LHCN-M2 (cell line): ENCODE measurements at places on chromosomes 11 and 22.

DNA sequence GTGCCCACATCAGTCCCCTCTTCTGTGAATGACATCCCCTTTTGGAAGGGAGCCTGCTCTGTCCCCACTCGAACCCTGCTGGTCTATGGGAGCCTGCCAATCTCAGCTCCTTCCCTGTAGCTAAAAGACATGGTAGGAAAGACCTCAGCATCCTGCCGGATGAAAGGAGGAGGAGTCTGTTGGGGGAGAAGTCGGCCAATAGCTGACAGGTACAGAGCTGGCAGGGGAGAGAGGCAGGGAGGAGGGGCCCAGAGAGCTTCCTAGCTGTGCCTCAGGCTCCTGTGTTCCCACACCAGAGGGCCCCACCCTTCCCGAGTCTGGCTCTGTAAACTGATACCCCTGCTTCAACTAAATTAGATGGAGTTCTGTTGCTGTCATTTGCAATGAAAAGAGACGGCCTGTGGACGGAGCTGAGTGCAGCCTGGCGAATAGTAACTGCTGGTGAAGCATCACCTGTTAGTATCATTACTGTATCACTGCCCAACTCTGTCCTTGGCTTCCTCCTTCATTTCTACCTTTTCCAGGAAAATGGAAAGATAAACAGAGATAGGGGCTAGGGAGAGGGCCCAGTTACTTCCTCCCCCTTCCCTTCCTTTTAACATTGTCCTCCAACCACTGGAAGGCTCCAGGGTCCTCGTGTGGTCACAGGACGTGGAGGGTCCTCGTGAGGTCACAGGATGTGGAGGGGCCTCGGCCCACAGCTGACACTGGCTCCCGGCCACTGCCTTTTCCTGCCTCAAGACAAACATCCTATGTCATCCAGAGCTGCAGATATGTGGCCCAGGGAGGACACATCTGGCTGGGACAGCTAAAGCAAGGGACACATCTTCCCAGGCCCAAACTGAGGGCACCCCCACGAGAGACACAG lies 15.1 kb downstream of the FXYD6 start:
- DNase-seq, result no peak

- DNase-seq, result peak; percentile 1
These were observed 4.5 kb downstream of the TMPRSS4 start for GRCh38 chr11:118081241-118081958.

DNA sequence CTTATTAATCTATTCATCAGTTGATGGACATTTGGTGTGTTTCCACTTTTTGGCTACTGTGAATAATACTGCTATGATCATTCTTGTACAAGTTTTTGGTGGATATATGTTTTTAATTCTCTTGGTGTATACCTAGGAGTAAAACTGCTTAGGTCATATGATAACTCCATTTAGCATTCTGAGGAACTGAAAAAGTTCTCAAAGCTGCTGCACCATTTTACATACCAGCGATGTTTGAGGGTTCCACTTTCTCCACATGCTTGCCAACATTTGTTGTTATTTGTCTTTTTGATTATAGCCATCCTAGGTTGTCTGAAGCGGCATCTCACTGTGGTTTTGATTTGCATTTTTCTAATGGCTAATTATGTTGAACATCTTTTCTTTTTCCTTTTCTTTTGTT lies 4.1 kb upstream of the ACER3 start:
- DNase-seq, result no peak

- no peak for DNase-seq
These were observed 163.4 kb upstream of the LRRC4C start for GRCh38 chr11:41622707-41623359.

- no peak for DNase-seq
These were observed 185.6 kb upstream of the MTMR2 start for GRCh38 chr11:96109331-96110030.

DNA sequence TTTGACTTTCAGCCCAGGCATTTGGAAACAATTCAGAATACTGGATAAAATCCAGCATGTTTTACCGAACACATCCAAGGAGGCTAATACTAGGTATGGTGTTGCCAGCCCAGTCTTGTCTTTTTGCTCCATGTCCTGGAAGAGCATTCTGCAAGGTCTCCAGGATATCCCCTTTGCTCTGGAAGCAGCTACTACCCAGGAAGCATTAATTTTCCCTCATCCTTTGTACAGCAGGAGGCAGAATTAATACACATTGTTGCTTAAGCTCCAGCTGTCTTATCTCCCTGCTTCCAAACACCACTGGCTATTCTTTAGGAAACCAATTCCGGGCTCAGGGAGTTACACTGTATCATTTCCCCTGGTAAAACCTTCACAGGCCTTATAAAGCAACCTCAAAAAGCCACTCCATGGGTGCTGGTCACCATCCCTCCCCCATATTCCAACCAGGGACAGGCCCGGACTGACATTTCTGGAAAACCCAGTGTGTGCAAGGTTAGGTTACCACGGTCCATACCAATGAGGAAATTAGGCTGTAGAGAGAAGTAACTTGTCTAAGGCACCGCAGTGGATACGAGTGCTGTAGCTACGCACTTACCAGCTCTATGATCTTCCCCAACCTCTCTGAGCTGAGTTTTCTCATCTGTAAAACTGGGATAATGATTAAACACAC lies 1.5 kb upstream of the UBASH3B start:
- no peak for DNase-seq

DNA sequence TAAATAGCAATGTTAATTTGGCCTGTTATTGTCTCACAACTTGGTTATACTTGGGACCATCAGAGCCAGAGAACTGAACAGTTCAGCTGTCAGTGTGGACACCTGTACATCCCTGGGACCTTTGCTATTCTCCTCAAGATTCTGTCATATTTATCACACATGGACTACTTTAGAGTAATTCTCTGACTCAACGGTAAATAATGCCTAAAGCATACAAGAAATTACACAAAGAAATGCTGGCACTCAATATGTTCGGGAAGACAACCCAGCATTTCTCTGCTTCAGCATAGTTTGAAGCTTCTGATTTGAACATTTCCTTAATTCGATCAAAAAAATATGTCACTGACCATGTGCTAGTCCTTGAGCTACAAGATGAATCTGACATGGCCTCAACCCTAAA lies 34.6 kb upstream of the MMP13 start:
- DNase-seq, result no peak

DNA sequence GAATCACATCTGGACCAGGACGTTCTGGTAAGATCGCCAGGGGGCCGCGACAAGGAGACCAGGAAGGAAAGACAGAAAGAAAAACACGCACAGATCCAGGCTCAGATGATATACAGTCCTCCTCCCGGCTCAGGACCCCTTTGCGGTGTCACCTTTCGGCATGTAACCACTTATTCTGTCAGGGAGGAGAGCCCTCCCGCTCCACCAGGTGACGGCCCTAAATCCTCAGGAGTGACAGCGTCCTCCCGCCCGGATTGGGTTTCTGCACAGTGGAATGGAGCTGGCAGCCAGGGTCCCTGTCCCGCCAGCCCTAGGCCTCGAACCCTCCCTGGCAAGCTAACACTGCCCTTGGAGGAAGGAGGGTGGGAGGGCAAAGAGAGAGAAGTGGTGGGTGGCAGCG lies 24.3 kb upstream of the KCNQ1OT1 start:
- DNase-seq, result no peak

GRCh38 chr11:1262172-1263006 lies 39.5 kb downstream of the MUC5B start:
- peak; percentile 77 for DNase-seq

DNA sequence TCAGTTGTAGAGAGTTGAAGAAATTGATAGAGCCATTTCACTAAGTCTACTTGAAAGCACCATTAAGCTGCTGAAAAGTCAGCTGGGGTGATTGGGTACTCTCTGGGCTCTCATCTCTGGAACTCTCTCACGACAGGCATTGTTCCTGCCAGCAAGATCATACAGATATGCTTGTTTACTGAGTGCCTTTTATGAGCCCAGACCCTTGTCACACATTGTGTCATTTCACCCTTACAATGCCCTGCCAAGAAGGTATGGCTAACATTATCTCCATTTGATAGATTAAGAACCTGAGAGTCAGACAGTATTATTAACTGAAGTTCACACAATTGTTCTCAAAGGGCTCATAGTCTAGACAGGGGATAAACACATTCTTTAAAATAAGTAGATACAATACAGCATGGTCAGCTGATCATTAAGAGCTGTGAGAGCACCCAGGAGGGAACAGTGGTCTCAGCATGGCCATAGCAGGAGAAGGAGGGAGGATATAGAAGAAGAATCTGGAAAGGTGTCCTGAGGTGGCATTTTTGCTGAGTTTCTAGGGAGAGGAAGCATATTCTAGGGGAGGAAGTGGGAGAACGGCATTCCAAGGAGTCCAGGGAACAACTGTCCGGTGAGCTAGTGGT lies 580.5 kb downstream of the INSC start:
- DNase-seq, result no peak

GRCh38 chr22:47165338-47166032 lies 403.0 kb downstream of the TBC1D22A start:
- DNase-seq, result no peak

GRCh38 chr11:107711861-107712755 lies at the start of gene SLN:
Gene SLN (minus strand): TSS chr11:107712056.
- DNase-seq, result no peak

DNA sequence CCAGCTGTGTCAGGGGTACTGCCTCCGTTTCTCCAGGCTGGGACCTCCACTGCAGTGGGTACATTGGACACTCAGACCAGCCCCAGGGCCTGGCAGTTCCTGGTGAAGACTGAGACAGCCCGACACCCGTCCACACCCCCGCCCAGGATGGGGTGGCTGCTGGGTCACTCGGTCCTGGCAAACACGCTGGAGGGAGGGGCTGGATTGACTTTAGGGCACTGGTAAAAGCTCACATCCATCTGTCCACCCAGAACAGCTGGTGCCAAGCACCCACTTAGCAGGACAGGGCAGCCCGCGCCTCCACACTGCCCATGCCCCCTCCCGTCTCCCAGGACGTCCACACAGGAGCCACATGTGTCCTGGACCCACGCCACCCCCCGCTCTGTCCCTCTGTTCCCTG lies 10.7 kb upstream of the TBX1 start:
- peak; percentile 12 for DNase-seq

GRCh38 chr11:11740836-11741235 lies 100.9 kb upstream of the USP47 start:
- no peak for DNase-seq

DNA sequence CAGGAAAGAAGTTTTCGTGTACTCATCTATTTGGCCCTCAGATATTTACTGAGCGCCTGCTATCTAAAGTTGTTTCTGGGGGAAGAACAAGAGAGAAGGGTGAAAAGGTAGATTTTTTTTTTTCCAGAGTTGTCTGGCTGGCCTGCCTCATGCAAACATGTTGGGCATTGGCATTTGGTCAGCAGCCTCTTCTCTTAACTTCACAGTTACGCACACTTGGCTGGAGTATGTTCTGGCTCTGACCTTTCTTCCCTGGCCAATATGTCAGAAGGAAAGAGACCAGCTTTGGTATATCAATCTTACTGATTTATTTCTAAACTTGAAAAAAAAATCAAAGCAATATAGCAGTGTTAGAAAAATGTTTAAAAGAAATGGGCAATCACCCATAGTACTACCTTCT lies 54.2 kb upstream of the GRAMD1B start:
- no peak for DNase-seq

GRCh38 chr11:37817727-37818270 lies 1219.8 kb upstream of the RAG2 start:
- no peak for DNase-seq

DNA sequence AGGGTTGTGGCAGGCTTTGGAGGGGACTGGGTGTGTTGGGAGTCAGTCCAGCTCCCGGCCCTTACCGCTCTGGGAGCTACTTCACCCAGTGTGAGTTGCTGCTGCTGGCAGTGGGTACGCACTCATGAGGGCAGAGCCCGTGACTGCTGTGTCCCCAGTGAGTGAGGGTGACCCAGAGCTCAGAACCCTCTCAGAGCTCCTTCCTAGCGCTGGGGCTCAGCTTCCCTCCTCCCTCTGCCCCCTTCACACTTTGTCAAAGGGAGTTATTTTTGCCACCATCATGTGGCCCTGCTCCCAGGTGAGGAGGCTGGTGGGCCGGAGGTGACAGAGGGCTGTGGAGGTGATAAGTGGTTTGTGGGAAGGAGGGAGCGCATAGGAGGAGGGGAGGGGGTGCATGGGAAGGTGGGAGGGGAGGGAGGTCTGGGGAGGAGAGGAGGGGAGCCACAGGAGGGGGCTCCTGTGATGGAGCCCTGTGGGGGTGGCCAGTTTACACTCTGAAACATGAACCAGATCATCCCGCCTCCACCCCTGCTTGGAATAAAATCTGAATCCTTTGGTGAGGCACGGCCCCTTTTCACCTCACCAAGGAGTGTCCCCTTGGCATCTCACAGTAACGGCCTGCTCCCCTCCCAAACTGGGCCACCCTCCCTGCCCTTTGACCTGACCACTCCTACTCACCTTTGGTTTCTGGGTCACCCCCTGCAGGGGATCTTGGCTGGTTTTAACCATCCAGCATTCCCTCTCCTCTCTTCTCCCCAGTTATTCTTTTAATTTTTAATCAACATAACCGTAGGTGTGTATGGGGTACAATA lies 9.9 kb downstream of the NDUFV1 start:
- DNase-seq, result no peak

- no peak for DNase-seq
These were observed 20.5 kb upstream of the FBLN1 start for GRCh38 chr22:45482169-45482568.

- DNase-seq, result no peak
These were observed 578 bp upstream of the PARVG start for GRCh38 chr22:44179989-44180705.

DNA sequence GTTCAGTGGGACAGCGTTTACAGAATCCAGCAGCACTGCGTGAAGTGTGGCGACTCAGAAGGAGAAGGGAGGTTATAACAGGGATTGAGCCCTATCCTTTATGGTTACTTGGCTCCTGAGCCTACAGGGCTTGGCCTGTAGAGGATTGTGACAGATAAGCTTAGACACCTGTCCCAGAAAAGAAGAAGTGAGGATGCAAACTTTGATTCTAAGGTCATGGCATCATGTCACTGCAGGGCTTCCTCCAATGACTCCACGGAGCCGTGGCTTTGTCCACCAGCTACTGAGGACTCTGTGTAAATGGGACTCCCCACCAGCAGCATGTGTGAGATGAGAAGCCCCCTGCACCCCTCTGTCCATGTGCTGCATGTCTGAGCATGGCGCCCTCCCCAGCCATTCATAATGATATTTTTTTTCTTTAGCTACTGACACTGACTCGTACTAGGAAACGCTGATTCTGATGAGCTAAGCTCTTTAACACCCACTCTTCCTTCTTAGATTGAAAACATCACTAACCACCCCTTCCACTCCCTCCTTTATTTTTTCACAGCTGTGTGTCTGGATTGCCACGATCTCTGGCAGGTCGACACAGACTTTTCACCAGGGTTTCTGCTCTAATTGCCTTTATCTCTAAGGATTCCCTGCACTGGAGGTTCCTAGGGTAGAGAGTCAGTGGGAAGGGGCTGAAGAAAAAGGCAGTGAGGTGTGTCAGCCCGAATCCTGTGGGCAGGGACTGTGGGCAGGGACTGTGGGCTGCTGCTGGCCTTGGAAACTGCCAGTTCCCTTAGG lies 65.5 kb upstream of the TTC12 start:
- no peak for DNase-seq

DNA sequence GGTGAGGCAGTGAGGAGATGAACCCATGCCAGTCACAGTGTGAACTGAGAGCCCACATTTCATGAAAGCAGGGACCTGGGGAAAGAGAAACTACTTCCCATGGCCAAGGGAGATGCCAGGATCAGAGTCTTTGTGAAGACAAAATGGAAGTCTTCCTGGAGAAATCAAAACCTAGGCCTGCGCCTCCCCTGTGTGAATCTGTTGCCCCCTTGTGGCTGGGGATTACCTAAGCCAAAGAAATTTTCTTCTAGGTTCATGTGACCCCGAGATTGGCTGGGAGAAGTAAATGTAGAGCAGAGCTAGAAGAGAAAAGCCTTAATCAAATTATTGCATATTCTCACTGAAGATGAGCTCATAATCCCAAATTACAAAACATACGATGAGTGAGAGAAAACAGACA lies 1075.3 kb downstream of the TBC1D22A start:
- DNase-seq, result peak; percentile 19
